ENCODE measurements at places on chromosomes 4 and X.

- DNase-seq, result no peak
Measured at GRCh38 chrX:97401586-97402136, 518.0 kb downstream of the RPA4 start.

- no peak for DNase-seq
Measured at GRCh38 chr4:29081234-29081955, 1638.8 kb upstream of the PCDH7 start.

DNA sequence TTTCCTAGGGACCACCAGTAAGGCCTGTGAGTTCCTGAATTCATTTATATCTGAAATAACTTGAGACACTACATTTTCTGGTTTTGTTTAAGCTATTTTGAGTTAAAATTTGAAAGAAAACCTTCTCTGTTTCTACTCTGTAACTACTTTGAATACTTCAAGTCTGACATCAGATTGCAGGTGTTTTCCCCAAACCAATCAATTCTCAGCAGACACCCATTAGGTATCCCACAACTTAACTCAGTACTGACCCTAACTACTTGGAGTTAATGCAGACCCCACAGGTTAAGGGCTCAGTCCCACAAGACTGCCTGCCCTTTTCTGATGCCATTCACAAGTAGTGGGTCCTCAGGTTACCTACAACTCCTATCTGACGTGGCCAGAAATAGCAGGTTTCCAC lies 1100.0 kb upstream of the SLIT2 start:
- no peak for DNase-seq

DNA sequence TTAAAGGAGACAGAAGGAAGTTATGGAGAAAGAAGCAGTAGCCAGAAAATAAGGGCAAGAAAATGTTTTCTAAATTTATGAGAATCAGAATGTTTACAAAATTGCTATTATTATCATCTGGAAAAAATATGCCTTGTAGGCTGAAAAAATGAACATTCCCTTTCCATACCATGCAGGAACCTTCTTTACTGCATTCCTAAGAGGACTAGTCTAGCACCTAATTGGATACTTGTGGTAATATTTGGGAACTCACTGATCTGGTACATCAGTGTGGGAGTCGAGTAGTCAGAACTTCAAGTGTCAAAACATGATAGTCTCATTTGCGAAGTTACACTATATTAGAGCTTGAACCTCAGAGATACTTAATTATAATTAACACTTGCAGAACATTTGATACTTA lies 51.9 kb downstream of the TET2 start:
- DNase-seq, result no peak

GRCh38 chrX:133878710-133879109 lies 106.7 kb downstream of the GPC3 start:
- DNase-seq, result no peak

DNA sequence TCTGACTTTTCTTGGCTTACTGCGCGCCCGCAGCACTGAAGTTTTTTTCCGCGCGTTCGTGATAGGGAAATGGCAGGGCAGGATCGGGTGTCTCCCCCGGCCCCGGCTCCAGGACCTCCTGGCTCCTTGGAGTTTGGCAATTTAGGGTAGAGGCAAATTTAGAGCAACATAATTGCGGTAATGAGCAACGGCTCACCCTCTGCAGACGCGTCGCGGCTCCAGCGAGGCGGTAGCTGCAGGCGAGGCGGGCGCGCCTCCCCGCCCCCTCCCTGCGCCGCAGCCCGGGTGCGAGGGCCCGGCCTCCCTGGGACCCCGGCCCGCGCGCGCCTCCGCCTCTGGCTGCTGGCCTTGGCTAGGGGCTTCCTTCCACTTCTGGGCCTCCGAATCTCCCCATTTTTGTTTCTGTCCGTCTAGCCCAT lies 6.2 kb downstream of the MSX1 start:
- no peak for DNase-seq

- no peak for DNase-seq
Measured at GRCh38 chr4:147041376-147041775, 95.7 kb upstream of the TTC29 start.

DNA sequence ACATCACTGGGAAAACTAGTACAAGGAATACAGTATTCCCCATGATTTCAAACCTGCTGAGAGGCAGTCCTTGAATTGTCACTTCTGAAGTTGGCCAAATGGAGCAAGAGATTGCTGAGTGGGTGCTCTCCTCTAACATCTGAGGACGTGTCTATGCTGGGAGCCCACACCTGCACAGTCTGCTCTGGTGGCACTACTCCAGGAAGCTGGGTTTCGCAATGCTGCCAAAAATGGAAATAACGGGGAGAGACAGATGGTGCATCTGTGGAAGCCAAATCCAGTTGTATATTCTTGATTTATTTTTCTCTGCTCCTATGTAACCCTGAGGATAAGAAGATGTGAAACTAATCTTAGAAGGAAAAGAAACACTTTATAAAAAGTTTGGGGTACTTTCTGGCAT lies 240.1 kb upstream of the CTSO start:
- DNase-seq, result no peak

GRCh38 chr4:138972956-138973801 lies 42.4 kb upstream of the NOCT start:
- no peak for DNase-seq

All from CD4-positive, alpha-beta T cell treated with Interleukin-6 at 100 ng/mL for 8 hours (primary cell).